SK-N-SH (cell line): ENCODE measurements at places on chromosomes 13 and 19.

DNA sequence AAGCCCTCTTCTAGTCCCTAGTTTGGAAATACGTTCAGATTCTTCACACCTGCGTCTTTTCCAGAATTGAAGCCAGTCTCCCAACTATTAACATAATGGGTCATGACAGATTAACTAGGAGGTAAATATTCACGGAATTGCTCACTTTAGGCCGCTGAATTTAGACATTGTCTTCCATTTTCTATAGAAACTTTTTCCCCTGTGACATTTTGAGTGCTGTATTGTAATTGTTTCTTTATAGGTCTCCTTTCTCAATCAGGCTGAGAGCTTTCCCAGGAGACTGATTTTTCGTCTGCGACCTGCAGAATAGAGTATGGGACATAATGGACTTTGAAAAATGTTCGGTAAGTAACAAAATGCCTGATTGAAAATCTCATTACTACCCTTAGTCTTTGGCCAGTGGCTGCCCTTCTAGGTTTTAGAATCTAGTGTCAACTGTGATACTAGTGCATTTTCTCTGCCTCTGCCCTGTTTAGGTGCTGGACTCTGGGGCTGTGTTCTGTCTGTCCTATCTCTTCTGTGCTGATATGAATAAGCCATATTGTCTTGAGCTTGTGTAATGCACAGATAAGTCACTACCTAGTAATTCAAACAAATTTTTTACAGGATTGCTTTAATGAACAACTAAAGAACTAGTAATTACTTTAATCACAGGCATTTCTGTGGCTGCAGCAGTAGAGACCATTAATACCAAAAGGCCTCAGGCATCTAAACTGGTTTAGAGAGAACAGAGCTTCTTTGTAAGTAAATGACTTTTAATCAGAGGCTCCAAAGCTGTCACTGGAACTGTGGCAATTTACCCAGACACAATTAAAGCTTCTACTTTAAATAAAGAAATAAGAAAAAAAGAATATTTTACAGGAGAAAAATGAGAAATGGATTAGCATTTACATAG lies 122.4 kb upstream of the FREM2 start:
- H3K4me1 ChIP-seq: no peaks in the 10 kb centered on the region; the same call in 1 of the 2 replicates
- H3K27ac ChIP-seq: no peak overlapping the region
- no peaks in the 10 kb centered on the region for H3K27me3 ChIP-seq
- DNase-seq: no peak
- no peak overlapping the region for H3K4me3 ChIP-seq
- no peaks in the 10 kb centered on the region for H3K36me3 ChIP-seq

GRCh38 chr19:49119411-49120324 lies at the start of gene PPFIA3:
Gene PPFIA3 (plus strand): TSS chr19:49119544. CDS start chr19:49127874, 8,330 bp downstream.
- peak within 1 kb of the TSS; percentile 93 for H3K27ac ChIP-seq
- no peaks in the 10 kb centered on the region for H3K36me3 ChIP-seq
- peak within 1 kb of the TSS; percentile 61 for H3K4me3 ChIP-seq

- no peaks in the 10 kb centered on the region for H3K27me3 ChIP-seq
- no peak overlapping the region for H3K27ac ChIP-seq
- H3K4me3 ChIP-seq: no peak overlapping the region
- H3K4me1 ChIP-seq: no peaks in the 10 kb centered on the region; the same call in 1 of the 2 replicates
- no peak for DNase-seq
These were observed 406.8 kb upstream of the HTR2A start for GRCh38 chr13:47303626-47304025.

DNA sequence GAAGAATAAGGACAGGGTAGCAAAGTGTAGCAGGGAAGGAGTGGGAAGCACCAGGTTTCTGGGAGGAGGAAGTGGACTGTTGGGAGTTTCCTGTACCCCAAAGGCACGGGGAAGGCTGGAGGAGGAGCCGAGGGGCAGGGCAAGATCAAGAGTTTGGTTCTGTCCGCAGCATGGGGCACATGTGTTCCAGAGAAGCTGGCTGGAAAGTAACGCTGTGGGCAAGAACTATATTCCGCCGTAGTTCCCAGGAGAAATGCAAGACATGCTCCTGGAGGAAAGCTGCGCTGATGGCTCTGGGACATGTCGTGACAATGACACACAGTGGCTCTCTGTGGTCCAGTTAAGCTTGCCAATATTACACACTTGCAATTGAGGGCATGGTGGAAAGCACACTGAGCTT lies 51.7 kb upstream of the KPNA3 start:
- no peak for DNase-seq
- H3K27ac ChIP-seq: no peak overlapping the region
- no peak overlapping the region for H3K4me3 ChIP-seq
- no peaks in the 10 kb centered on the region for H3K27me3 ChIP-seq

DNA sequence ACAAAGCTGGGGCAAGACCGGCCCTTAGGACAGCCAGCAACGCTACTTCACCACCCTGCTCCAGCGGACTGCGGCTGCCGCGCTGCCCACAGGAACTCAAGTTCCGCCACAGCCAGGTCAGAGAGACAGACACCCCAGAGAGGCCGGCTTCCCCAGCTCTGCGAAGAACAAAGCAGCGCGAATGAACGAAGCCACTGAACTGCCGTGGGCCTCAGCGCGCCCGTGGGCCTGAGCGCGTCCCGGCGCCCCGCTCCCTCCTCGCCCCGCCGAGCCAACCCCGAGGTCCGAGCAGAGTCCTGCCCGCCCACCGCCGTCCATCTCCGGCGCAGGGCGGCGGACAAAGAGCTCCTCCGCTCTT lies 158.4 kb downstream of the RNF17 start:
- H3K27me3 ChIP-seq: no peaks in the 10 kb centered on the region
- H3K4me3 ChIP-seq: peak overlapping the region; percentile 100
- H3K27ac ChIP-seq: peak overlapping the region; percentile 47
- H3K4me1 ChIP-seq: peaks cover 4% of the 10 kb centered on the region
- DNase-seq: no peak

- H3K4me1 ChIP-seq: peaks cover 33% of the 10 kb centered on the region
- DNase-seq: no peak
- H3K27me3 ChIP-seq: no peaks in the 10 kb centered on the region
- no peaks in the 10 kb centered on the region; the same call in 1 of the 2 replicates for H3K36me3 ChIP-seq
- H3K4me3 ChIP-seq: no peak overlapping the region
These were observed 26.5 kb downstream of the COMP start for GRCh38 chr19:18764591-18765051.

GRCh38 chr13:111597618-111598017 lies 277.2 kb downstream of the TEX29 start:
- no peaks in the 10 kb centered on the region for H3K4me1 ChIP-seq
- no peak overlapping the region for H3K27ac ChIP-seq
- no peak overlapping the region for H3K4me3 ChIP-seq
- H3K36me3 ChIP-seq: no peaks in the 10 kb centered on the region
- no peak for DNase-seq

DNA sequence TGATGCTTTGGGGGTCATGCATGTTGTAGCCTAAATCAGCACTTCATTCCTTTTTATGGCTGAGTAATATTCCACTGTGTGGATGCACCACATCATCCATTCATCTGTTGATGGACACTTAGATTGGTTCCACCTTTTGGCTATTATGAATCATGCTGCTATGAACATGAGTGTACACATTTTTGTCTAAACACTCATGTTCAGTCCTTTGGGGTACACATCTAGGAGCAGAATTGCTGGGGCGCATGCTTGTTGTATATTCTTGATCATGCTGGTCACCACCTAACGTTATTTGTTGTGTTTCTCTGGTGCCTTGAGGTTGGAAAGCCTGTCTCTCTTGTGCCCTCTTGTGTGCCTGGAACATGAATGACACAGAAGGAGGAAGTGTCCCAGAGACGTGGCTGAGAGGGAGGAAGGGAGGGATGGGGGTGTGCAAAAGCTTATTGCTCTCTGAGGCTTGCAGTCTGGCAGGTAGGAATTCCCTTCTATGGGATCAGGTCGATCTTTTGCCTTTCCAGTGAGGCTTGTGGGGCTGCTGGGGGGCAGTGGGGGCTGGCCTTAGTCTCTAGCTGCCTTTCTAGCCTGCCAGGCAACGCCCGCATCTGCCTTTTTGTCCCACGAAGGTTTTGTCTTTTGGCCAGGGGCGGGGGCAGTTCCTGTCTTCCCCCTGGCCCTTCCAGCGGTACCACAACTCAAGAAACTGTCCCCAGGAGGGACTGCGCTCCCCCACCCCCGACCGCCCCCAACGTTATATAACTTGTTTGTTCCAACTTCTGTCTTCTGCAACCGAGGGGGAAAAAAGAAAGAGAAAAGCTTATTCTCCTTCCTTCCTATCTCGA lies 7.6 kb downstream of the KLHL26 start:
- no peak for DNase-seq
- no peak overlapping the region for H3K4me3 ChIP-seq

DNA sequence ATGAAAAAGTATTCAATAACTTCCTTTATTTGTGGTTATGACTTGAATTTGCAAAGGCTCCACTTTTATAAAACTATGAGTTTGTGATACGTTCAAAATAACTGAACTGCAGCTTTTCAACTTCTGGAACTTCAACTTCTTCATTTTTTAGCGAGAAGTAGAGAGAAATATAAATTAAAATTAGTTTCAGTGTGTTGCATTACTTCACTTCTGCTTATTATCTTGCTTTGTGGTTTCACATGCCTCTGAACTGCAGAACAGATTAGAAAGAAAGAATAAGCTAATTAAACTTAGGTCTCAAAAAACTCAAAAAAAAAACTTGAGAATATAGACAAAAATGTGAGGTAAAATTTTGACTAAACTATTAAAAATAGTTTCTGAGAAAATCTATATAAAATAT lies 1073.4 kb downstream of the PCDH17 start:
- H3K27ac ChIP-seq: no peak overlapping the region
- no peaks in the 10 kb centered on the region for H3K4me1 ChIP-seq
- H3K4me3 ChIP-seq: no peak overlapping the region
- no peaks in the 10 kb centered on the region for H3K27me3 ChIP-seq

DNA sequence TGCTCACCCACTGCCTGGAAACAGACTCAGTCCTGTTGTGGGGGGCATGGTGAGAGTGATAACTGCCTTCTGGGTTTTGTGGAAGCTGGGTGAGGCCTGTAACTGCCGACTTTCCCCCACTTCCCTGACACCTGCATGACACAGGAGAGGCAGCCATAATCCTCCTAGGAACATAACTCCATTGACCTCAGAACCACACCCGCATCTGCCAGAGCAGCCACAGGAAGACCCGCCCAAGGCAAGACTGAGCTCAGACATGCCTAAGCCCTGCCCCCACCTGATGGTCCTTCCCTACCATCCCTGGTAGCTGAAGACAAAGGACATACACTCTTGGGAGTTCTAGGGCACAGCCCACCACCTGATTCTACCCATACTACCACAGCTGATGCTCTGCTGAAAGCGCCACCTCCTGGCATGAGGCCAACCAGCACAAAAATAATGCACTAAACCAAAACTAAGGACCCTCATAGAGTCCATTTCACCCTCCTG lies 326.7 kb downstream of the RBM26 start:
- no peaks in the 10 kb centered on the region for H3K27me3 ChIP-seq
- no peaks in the 10 kb centered on the region; the same call in 1 of the 2 replicates for H3K4me1 ChIP-seq
- no peak overlapping the region for H3K27ac ChIP-seq
- no peak overlapping the region for H3K4me3 ChIP-seq

- peaks cover 7% of the 10 kb centered on the region for H3K4me1 ChIP-seq
- H3K36me3 ChIP-seq: no peaks in the 10 kb centered on the region
- peak overlapping the region; percentile 45; the same call in 1 of the 2 replicates for H3K27ac ChIP-seq
- no peak for DNase-seq
- no peaks in the 10 kb centered on the region for H3K27me3 ChIP-seq
- no peak overlapping the region for H3K4me3 ChIP-seq
These were observed 82.4 kb downstream of the KCTD12 start for GRCh38 chr13:76803831-76804230.

DNA sequence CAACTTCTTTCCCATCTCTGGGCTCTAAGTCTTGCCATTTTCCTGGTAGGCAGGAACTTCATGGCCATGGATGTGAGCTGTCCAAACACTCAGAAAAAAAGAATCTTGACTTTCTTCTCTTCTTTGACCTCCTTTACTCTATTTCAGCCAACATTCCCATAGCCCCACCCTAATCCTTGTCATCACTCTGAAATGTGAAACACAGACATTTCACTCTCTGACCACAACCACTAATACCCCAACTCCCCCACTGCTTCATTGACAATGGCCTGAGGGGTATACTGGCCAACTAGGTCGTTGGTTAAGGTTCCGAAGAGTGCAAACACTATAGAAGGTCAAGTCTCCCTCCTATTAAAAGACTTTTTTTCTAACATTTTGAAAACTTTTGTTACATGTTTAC lies 4.7 kb upstream of the CYP2A13 start:
- H3K27me3 ChIP-seq: peaks cover 9% of the 10 kb centered on the region; the same call in 1 of the 2 replicates
- H3K36me3 ChIP-seq: no peaks in the 10 kb centered on the region
- no peak overlapping the region for H3K4me3 ChIP-seq
- H3K4me1 ChIP-seq: no peaks in the 10 kb centered on the region

GRCh38 chr13:36038785-36039555 lies 92.2 kb downstream of the DCLK1 start:
- H3K36me3 ChIP-seq: no peaks in the 10 kb centered on the region
- no peaks in the 10 kb centered on the region for H3K27me3 ChIP-seq
- H3K4me1 ChIP-seq: no peaks in the 10 kb centered on the region

GRCh38 chr13:41842036-41842620 lies 118.8 kb downstream of the VWA8 start:
- H3K36me3 ChIP-seq: peaks cover 5% of the 10 kb centered on the region
- no peak for DNase-seq
- H3K4me1 ChIP-seq: no peaks in the 10 kb centered on the region; the same call in 1 of the 2 replicates
- no peak overlapping the region for H3K27ac ChIP-seq
- no peaks in the 10 kb centered on the region for H3K27me3 ChIP-seq

GRCh38 chr13:30486230-30487074 lies 20.7 kb upstream of the HMGB1 start:
- H3K27ac ChIP-seq: no peak overlapping the region
- no peaks in the 10 kb centered on the region for H3K4me1 ChIP-seq
- DNase-seq: no peak
- H3K36me3 ChIP-seq: no peaks in the 10 kb centered on the region

- no peaks in the 10 kb centered on the region for H3K4me1 ChIP-seq
- no peak for DNase-seq
- no peaks in the 10 kb centered on the region for H3K27me3 ChIP-seq
- no peak overlapping the region for H3K27ac ChIP-seq
- H3K36me3 ChIP-seq: no peaks in the 10 kb centered on the region
These were observed 557.9 kb upstream of the SLITRK6 start for GRCh38 chr13:86357106-86357505.

DNA sequence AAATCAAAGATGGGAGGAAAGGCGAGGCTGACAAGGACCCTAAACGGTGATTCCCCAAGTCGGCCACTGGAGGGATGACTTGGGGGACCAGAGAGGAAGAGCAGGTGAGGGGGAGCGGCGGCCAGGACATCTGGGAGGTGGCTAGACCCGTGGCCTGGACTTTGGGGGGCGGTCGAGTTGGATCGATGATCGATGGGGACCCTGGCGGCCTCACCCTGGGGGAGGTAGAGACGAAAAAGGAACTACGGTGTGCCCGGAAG lies 7.7 kb upstream of the CIRBP start:
- DNase-seq: no peak
- peaks cover 25% of the 10 kb centered on the region for H3K36me3 ChIP-seq
- peaks cover 57% of the 10 kb centered on the region for H3K4me1 ChIP-seq
- peak overlapping the region; percentile 72 for H3K4me3 ChIP-seq
- no peaks in the 10 kb centered on the region for H3K27me3 ChIP-seq
